Renal pelvis (tissue), 12 donors: ENCODE measurements at places on chromosomes 2 and 18.
A peak's percentile ranks its signal among the peaks of the same experiment; 100 is the strongest.

DNA sequence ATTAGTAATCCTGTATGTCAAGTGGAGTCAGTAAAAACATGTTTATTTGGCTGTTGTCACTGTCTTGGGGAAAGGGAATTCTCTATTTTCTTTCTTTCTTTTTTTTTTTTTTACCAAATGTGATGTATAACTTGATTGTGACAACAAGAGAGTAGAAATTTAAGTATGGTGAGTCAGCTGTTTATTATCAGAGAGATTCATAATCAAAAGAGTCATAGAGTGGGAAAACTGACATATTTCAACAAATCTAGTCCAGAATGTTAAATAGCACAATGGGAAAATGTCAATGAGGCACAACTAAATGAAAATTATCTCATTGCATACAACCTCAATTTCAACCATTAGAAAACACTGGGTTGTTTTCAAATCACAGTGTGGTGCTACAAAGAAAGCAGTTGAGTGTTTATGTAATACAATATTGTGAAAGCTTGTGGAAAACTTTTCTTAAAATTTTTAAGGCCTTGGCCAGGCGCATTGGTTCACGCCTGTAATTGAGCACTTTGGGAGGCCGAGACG lies 111.9 kb upstream of the DTNA start:
- DNase-seq = no peak

- DNase-seq = peak; percentile 69
Observed at GRCh38 chr2:101205521-101206479, 46.9 kb upstream of the CNOT11 start.

DNA sequence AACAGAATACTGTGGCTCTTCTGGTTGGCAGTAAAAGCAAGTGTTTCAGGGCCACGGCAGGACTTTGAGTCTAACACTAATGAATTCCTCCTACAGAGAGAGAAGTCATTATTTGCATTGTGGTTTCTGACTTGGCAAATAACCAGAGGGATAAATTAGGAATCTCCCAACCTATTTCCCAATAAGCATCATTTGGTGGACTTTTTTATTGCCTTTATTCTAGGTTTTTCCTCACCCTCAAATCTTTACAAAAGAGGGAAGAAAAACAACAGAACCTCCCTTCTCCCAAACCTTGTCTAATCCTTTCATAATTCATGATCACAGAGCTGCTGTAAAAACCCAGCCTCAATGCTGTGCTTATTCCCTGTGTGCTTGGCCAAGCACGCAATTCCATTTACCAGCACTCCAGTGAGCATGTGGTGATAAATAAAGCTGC lies 179.7 kb downstream of the AGPS start:
- peak; percentile 44 for DNase-seq

DNA sequence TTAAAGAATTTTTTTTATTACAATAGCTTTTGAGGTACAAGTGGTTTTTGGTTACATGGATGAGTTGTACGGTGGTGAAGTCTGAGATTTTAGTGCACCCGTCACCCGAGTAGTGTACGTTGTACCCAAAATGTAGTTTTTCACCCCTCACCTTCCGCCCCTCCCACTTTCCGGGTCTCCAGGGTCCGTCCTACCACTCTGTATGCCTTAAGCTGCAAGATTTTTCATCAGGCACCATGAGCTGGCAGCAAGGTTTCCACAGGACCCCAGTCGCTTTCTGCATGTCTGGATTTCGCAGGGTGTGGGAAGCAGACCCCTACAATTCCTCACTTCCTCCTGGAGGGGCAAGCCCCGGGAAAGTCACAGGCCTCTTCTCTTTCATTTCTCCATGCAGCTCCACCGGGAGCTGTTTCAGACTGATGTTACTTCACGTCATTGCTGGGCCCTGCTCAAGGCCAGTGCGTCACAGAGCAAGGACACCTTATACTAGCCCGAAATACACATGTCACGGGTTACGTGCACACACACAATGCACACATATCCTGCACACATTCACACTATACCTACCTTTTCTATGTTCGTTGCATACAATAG lies 179.1 kb downstream of the ZFP36L2 start:
- no peak for DNase-seq

DNA sequence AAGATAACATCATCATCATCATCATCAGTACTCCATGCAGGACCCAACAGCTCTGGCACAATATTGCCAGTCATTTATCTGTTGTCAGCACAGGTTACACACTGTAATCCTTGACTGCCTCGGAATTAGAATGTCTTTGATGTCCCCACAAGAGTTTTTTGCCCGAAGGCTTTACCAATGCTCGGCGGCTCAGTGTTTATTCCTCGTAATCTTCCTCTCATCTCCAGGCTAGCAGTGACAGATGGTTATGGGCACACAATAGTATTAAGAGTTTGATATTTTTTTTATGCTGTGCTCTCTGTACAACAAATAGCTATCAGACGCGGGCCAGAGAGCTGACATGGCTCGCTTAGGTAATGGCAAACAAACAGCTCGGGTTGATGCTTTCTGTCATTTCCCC lies 515.2 kb downstream of the ZEB2 start:
- DNase-seq = no peak
